CD8-positive, alpha-beta T cell (primary cell): ENCODE measurements at places on chromosomes 1 and 21. TPM values are rescaled to one million over a fixed set of nuclear protein-coding genes. Genes with fewer than 3 reads are reported as not detected.
A peak's percentile ranks its signal among the peaks of the same experiment; 100 is the strongest.

Gene PTPN22
- total RNA-seq: 48.6 TPM

GRCh38 chr1:63087966-63088365 is 234.4 kb upstream of the FOXD3 start:
- DNase-seq: no peak

GRCh38 chr21:42230178-42230577 is 11.2 kb downstream of the ABCG1 start:
- DNase-seq: no peak

DNA sequence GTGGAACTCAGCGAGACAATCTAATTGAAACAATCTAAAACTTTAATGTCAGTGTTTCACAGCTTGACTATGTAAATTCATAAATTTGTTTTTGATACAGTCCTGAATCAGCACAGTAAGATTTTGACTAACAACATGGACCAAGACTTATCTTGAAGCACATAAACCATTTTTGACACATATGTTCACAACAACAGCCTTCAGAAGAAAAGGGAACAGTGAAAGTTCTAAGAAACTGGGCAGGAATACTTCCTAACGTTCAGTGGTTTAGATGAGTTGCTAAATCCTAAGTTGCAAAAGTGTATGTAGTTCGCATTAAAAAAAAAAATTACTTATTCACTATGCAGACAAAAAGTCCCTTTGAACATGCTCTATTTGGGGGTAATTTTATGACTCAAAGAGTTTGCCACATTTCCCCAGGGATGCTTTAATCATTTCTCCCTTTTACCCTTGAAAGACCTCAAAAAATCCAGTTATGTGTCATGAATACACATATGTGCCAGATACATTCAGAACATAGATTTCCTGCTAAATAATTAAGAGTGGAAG is 120.2 kb downstream of the MRPL39 start:
- no peak for DNase-seq

GRCh38 chr1:175514387-175514953 is 228.9 kb downstream of the TNR start:
- DNase-seq: no peak

- DNase-seq: no peak
These were observed 37.0 kb downstream of the DMAP1 start for GRCh38 chr1:44250068-44250781.

- peak; percentile 77 for DNase-seq
These were observed 704 bp upstream of the CRABP2 start for GRCh38 chr1:156705918-156706656.

DNA sequence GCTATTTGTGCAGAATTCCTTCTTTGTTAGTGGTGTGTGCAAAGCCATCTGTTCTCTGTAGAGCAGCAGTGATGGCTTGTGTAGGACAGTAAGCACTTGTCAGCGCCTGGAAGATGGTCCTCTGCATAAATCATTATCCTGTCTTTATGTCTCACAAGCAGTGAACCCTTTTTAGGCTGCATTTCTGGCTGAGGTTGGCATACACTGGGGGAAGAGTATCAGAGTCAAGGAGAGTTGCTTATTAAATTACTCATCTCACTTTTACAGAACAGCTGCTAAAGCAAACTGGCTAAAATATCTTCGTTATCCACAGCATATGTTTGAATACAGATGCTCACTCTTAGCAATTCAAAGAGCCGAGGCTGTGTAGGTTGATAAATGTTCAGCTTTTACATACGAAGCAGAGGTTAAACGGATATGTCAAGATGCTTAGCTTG is 54.6 kb upstream of the NCAM2 start:
- no peak for DNase-seq

DNA sequence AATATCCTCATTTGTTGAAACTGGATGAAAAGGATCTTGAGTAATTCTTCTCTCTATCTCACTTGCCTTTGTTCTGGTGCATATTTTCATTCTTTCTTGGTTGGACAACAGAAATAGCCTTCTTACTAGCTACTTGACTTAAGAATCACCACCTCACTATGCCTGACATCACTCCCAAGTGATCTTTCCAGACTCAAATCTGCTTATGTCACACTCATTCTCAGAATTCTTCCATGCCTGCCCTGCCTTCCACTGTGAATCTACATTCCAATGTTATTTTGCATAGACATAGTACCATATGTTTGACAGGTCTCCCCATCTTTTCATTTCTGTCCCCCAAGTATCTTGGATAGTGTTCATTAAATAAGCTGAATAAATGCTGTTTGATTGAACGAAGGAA is 78.5 kb upstream of the DPYD start:
- DNase-seq: no peak

GRCh38 chr1:156914440-156914856 is 6.0 kb upstream of the LRRC71 start:
- no peak for DNase-seq

- DNase-seq: no peak
These were observed 36.2 kb upstream of the EPHA8 start for GRCh38 chr1:22527122-22527521.

GRCh38 chr1:153626904-153627714 is at the start of gene S100A13:
Gene S100A13, minus strand, starts transcription at chr1:153627505. Its CDS starts 1,033 bp downstream, at chr1:153626472.
- no peak for DNase-seq

DNA sequence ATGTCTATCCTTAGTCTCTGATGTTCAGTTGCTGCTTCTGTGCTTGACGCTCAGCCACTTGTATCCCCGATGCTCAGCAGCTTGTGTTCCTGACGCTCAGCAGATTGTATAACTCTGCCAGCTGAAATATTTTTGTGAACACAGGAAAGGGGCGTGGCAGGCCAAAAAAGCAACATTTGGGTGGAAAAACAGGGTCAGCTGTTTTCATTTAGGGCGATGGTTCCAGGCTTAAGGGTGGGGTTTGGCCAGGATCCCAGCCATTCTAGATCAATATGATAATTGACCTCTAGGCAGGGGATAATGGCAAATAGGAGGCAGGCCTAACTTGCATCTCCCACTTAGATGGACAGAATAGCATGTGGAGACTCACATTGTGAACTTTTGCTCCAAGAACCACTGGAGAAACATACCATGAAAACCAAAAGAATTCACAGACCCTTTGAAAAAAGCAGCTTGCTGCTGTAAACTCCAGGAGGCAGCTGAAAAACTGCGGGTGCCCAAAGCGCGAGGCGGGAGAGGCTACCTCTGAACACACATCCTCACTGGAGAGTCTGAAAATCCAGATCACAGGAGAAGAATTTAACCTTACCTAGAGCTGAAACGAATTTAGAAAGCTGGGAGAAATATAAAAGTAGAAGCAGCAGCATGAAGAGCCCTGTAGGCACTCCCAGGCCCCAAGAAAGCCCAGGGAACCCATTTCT is 58.3 kb downstream of the ZNF648 start:
- DNase-seq: no peak

Gene MNDA
- total RNA-seq: not detected

Gene HTR6
- 1.1 TPM for total RNA-seq

DNA sequence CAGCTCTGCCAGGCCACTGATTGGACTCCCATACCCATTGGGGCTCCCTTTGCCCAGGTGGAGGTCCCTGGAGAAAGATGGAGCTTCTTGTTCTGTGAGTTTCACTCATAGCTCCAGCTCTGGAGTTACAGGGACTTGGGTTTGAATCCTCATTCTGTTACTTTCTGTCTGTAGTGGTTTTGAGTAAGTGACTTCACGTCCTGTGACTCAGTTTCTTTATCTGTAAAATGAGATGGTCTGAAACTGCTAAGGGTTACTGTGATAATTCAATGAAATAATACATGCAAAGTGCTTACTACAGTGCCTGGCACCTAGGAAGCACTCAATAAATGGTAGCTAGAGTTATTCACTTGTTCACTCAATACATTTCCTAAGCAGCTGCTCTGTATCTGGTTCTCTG is 88.5 kb upstream of the SLC2A1 start:
- DNase-seq: no peak
